ENCODE measurements at places on chromosomes 11 and 22.

GRCh38 chr22:42217752-42218280 is 52.6 kb downstream of the TCF20 start:
- no peak for DNase-seq

DNA sequence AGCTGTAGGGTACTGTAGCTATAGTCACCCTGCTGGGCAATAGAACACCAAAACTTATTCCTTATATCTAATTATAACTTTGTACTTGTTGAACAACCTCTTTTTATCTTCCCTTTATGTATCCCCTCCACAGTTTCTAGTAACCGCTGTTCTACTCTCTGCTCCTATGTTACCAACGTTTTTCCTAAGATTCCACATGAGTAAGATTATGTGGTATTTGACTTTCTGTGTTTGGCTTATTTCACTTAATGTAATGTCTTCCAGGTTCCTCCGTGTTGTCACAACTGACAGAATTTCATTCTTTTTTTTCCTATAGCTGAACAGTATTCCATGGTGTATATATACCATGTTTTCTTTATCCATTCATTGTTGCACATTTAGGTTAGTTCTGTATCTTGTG is 258.4 kb downstream of the DYNC2H1 start:
- DNase-seq = no peak

- DNase-seq = no peak
These were observed 73.7 kb upstream of the AMOTL1 start for GRCh38 chr11:94694309-94695060.

DNA sequence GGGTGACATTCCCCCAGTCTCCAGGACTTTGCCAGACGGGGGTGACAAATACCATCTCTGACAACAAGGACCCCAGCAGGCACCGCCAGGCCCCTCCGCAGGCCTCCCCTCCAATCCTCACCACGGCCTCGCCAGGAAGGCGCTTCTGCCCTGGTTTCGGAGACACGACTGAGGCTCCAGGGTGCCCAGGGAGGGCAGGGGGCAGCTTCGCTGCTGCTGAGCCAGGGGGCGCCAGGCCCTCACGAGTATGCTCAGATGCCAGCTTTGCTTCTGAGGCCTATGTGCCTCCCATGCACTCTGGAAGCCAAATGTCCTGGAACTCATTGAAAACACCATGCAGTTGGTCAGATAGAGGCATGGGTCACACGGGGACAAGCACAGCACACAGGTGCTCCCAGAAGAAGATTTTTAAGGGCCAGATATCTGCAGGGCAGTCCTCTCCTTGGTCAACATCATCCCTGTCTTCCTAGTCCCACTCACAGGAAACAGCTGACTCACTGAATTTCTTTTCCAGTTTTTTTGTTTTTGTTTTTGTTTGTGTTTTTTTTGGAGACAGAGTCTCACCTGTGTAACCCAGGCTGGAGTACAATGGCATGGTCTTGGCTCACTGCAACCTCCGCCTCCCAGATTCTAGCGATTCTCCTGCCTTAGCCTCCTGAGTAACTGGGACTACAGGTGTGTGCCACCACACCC is 19.9 kb downstream of the BID start:
- DNase-seq = no peak

DNA sequence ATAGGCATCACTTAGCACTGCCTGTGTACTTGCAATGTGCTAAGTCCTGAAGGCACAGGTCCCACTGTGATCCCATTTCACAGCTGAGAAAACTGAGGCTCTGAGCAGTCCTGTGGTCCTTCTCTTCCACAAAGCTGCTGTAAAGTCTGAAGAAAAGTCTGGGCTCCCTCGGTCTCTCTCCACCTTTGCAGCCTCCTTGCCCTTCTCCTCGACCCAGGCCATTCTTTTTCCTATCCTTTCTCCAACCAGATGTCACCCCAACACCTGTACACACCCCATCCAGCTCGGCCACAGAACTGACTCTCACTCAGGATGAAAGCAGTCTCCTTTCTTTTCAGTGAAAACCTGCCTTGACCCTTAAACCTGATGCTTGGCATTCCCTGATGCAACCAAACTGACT is 42.6 kb upstream of the SYT13 start:
- no peak for DNase-seq

GRCh38 chr11:94010136-94010535 is 11.0 kb upstream of the HEPHL1 start:
- DNase-seq = no peak

- DNase-seq = no peak
These were observed 1471.6 kb downstream of the TBC1D22A start for GRCh38 chr22:48234011-48234410.

DNA sequence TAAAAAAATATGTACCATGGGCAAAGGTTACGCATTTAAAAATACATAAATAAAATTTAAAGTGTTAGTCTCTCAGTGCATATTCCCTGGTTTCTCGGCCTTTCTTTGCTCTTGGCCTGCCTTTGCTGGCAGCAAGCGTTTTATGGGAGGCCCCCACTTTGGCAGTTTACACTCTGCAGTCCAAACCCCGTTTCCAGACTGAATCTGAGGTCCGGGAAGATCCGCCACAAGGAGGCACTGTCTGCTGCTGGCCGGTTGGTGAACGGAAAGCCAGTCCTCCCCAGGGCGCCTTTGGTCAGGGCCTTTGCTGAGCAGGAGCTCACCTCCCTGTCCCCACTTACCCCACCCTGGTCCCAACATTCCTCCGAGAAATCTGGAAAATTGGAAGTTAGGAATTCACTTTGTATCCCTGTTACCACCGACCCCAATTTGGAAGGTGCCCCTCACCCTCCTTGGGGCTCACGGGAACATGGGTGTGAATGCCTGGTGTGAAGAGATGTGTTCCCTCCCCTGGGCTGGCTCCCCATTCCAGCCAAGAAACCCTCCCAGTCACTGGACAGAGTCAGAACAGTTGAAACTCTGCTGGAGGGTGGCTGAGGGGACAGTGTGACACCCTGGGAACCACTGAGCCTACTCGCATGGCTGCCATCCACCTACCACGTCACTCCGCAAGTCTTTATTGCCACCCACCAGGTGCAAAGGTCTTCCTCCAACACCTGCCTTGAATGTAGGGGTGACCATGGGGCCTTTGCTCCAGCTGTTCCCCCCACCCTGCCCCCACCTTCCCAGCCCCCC is 9.4 kb upstream of the SF1 start:
- DNase-seq = no peak

DNA sequence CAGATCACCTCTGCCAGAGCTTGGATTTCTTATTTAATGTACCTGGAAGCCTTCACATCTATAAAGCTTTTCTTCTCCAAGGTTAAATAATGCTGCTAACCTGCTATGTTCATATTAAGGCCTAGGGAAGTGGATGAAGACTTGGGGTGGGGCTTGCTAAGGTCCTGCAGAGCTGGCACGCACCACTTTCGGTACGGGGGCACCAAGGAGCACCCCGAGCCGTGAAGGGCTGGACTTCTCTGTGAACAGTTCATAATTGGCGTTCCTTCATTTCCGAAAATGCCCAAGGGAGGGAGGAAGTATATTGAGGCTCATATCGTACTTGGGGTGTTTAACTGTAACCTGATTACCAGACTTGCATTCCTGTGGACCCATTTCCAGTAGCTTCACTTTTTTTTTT is 59.6 kb downstream of the ST14 start:
- no peak for DNase-seq

DNA sequence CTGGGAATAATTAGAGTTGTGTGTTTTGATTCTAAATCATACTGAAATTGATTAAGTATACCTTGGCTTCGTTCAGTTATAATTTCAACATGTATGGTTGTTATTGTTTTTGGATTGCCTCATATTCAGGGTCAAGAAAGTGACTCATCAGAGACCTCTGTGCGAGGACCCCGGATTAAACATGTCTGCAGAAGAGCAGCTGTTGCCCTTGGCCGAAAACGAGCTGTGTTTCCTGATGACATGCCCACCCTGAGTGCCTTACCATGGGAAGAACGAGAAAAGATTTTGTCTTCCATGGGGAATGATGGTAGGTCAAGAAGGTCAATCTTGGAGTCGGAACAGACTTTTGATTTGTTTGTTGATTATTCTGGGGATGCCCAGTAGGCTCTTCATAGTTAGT is 40.4 kb downstream of the KMT2A start:
- DNase-seq = no peak

GRCh38 chr11:64841592-64842365 is 2.7 kb downstream of the CDC42BPG start:
- no peak for DNase-seq

DNA sequence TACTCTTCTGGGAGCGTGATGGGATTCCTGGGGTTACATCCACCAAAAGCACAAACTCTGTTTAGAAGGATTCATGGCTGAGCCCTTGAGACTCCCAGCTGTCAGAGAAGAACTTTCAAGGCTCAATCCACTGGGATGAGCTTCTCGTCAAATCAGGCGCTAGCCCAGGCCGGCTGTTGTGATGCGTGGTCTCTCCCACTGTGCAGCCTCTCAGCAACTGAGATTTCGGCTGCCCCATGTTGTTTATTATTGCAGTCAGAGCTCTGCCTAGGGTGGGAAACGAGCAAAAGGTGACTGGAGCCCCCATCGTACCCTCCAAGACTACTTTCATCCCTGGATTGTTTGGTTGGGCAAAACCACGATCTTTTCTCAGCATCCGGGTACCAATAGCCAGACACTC is 251.6 kb downstream of the ETS1 start:
- no peak for DNase-seq

GRCh38 chr22:32987081-32987631 is 71.0 kb downstream of the SYN3 start:
- no peak for DNase-seq

Data from GF-D8 (cell line).